ENCODE measurements at places on chromosomes 6 and 20.

DNA sequence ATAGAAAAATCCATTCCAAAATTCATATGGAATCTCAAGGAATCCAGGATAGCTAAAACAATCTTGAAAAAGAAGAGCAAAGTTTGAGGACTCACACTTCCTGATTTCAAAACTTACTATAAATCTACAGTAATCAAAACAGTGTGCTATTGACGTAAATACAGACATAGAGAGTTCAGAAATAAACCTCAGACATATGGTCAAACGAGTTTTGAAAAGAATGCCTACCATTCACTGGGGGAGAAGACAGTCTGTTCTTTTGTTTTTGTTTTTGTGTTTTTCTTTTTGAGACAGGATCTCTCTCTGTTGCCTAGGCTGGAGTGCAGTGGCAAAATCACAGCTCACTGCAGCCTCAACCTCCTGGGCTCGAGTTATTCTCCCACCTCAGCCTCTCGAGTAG, 25.3 kb upstream of the PROKR2 start:
- DNase-seq = no peak

GRCh38 chr6:64233746-64234145, 598.1 kb downstream of the PHF3 start:
- no peak for DNase-seq

- DNase-seq = no peak
These were observed 179.5 kb downstream of the BTBD9 start for GRCh38 chr6:38460186-38460585.

DNA sequence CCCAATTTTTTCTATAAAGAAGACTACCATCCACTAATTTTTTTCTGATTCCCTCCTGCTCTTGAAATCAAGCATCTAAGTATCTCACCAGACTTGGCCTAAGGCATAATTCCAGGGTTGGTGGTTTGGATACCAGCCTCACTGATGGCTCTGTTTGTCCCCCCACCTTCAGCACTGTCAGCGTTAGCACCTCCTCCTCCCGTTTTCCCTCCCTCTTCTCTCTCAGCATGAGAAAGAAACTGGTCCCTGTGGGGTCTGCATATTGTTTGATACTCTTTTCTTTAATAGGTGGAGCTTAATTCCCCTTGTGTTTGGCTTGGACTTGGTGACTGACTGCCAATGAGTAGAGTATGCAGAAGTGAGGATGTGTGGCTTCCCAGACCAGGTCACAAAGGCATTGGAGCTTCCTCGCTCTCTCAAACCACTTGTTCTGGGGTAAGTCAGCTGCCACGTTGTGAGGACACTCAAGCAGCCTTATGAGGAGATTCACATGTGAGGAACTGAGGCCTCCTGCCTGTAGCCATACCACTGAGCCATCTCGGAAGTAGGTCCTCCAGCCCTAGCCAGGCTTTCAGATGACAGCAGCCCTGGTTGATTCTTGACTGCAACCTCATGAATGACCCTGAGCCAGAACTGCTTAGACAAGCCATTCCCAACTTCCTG, 65.2 kb downstream of the RIOK1 start:
- no peak for DNase-seq

- DNase-seq = no peak
These were observed 492.9 kb downstream of the PRKN start for GRCh38 chr6:162234631-162235030.

All from cortex of kidney (tissue), 1 donor.